HT1080 (cell line): ENCODE measurements at places on chromosomes 6 and 20.

GRCh38 chr6:125546841-125547251 lies 202.6 kb upstream of the HEY2 start:
- DNase-seq: peak; percentile 42

GRCh38 chr6:32252331-32253009 lies 28.6 kb upstream of the NOTCH4 start:
- DNase-seq: no peak

GRCh38 chr6:3857468-3858456 lies 8.6 kb downstream of the FAM50B start:
- DNase-seq: no peak

DNA sequence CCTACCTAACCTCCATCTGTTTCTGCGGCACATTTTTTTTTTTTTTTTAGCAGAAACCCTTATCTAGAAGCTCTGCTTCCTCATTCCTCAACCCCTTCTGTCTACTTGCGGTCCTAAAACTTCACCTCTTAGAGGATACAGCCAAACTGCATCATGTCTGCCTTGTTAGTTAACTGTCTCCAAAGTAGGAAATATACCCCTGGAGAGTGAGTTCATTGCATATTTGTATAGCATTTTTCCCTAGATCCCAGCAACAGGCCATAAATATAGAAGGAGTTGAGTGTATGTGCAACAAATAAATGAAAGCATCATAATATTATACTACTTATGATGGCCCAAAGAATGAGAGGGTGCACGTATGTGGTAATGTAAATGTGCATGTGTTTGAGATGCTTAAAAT lies 1288.6 kb upstream of the GJE1 start:
- DNase-seq: no peak

DNA sequence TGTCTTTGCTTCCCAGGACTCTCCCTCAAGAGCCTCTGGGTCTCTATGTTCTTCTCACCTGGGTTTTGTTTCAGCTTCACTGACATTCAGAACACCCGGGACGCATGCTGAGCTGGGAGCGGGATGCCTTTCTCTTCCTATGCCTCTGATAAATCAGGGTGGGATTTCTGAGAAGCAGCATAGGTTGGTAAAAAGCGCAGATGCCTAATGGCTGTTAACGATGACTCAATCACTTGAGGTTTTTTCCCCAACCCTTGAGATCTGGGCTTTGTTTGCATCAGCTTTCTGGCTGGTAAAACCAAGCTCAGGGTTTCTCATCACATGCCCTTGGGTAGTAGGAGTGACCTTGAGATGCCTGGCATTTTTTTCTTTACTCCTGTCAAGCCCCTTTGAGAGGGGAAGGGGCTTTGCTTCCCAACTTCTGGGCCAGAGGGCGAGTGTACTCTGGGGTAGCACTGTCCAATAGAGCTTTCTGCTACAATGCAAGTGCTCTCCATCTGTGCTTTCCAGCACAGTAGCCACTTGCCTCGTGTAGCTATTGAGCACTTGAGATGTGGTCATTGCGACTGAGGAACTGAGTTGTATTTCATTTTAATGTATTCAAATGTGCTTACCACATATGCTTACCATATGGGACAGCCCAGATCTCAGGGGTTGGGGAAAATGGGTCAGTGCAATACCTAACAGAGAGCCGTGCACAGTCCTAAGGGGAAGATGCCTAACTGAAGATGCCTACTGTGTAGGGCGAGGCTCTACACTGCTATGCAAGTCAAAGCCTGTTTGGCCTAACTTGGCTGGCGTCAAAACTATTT lies 69.1 kb downstream of the PPP1R14C start:
- peak; percentile 58 for DNase-seq

GRCh38 chr6:29631860-29632731 lies 887 bp downstream of the GABBR1 start:
- peak; percentile 46 for DNase-seq
